RPMI8226 (cell line): ENCODE measurements at places on chromosomes 1 and 21.

GRCh38 chr1:235239851-235240250 is 78.8 kb upstream of the RBM34 start:
- DNase-seq, result no peak

GRCh38 chr1:79550402-79550801 is 543.9 kb upstream of the ADGRL4 start:
- no peak for DNase-seq

GRCh38 chr1:3496916-3497315 is 42.5 kb downstream of the ARHGEF16 start:
- DNase-seq, result no peak

- peak; percentile 80 for DNase-seq
Observed at GRCh38 chr1:66739401-66740157, 12.7 kb upstream of the DYNLT5 start.

DNA sequence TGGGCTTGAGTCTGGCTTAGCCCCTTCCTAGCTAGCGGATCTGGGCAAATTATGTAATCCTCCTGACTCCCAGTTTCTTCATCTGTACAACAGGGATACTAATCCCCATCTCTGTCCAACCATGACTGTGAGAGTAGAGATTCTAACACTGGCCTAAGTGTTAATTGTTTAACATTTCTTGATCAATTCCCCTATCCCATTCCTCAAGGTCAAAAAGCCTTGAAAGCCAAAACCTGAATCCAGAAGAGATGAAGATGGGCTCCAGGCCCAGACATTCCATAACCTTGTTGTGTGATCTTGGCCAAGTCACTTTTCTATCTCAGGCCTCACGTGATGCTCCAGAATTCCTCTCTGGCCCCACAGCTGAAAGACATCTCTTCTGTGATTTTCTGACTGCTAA is 18.8 kb upstream of the PHLDA3 start:
- no peak for DNase-seq

GRCh38 chr1:1114431-1114830 is 1.5 kb downstream of the C1orf159 start:
- no peak for DNase-seq

- no peak for DNase-seq
Observed at GRCh38 chr1:6507037-6507428, 15.6 kb upstream of the PLEKHG5 start.

- no peak for DNase-seq
Observed at GRCh38 chr1:116712510-116712909, 41.7 kb upstream of the CD2 start.

DNA sequence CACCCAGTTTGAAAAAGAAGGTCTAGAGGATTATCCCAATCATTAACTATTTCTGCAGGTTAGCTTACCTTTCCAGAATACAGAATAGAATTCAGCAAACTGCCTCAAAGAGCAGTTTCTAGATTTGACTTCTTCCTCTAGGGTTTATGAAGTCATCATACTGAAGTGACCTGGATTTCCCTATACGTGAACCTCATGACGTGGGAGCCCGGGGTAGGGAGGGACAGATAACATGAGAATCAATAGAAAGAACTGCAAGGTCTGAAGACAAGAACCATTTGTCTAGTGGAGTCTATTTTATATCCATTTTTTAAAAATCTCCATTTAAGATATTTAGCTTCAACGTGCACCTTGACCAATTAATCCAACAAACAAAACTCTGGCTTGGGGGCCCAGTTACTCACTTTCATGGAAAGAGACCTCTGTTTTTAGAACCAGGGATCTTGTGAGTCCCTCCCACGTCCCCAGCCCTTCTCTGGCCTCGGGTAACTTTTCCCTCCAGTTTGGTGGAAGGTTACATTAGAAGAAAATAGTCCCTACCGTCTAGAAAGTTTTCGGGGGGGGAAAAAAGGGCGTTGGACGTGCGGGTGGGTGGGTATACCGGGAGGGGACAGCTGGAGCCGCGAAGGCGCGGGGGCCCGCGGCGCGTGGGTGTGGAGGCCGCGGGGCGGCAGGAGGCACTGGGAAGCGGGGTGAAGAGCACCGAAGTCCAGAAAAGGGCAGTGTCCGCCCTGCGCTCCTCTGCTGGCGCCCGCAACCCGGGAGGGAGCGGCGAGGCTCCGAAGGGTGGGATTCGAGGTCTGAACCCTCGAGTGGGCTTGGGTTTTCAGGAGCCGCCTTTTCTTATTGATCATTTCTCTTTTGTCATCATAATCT is 13.8 kb upstream of the POGZ start:
- DNase-seq, result no peak

DNA sequence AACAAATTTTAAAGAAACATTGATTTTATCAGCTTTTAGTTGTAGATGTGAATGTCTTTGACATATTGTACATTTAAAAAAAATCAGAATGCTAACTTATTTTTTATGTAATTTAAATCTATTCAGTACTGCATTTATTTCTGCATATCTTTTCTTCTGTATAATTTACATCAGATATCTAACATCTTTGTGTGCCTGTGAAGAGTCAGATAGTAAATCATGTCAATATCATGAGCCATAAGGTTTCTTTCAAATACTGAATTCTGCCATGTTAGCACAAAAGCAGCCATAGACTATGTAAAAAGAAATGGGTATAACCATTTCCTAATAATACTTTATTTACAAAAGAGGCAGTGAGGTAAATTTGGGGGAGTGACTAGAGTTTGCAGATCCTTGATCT is 1829.2 kb downstream of the NCAM2 start:
- no peak for DNase-seq

DNA sequence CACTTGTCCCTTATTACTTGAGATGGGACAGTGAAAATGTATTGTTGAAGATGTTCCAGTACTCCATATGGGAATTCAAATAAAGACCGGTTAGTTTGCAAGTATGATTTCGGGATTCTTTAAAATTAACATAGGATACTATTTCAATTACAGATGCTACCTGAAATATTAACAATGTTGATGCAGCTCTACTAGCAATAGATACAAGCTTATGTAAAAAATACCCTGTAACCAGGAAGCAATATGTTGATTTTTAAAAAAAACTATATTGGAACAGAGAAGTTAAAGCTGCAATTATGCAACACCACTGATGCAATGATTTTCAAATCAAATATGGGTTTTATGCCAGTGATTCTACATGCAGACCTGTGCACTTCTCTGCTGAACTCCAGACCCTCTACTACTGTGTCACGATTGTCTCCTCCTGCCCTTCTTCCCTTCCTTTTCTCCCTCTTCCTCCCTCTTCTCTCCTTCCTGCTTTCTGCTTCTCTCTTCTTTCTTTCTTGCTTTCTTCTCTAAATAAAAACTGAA is 179.2 kb downstream of the ATP6V1G3 start:
- DNase-seq, result no peak

- DNase-seq, result no peak
Observed at GRCh38 chr1:171590022-171590421, 32.0 kb upstream of the MYOCOS start.

DNA sequence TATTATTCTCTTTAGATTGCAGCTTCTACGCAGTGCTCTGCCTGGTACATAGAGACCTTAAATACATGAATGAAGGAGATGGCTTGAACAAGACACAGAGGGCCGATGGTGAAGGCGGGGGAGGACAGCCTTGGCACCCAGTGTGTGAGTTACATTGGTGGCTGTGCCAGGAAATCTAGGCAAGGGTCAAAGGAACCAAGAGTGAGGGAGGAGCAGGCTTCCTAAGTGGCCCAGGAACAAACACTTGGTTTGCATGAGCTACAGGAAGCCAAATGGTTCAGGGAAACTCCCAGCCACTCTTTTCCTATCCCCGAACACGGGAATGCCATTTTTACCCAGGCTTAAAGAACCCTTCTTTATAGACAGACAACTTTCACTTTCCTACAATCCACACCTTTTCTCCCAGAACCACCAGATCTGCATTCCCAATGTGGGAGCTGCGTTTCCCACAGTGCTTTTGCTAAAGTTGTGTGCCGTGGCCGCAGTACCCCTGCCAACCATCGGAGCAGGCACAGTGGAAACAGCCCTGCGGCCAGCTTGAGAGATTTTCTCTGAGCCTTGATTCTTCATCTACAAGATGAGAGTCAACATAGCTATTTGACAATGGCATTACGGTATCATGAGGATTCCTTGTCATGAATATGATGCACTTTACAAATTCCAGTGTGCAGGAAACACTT is 3.5 kb upstream of the CLEC20A start:
- DNase-seq, result no peak

GRCh38 chr21:44466351-44466954 is 11.1 kb downstream of the LRRC3 start:
- DNase-seq, result no peak

GRCh38 chr1:169326956-169327268 is 40.7 kb downstream of the NME7 start:
- DNase-seq, result no peak

DNA sequence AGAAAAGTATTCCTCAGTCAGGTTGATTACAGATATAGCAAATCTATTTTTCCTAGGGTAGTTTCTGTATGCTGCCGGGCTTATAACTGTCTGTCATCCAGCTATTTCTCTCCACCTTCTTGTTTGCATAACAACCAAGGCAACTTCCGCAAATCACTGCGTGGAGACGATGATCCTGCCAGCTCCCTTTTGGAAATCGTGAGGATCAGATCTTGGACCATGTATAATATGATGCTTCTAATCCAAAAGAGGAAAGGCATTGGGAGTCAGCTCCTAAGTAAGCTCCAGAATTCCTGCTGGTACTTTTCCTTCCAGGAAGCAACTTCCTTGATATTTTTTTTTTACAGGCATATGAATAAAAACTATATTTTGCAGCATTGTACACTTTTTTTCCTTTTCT is 445 bp upstream of the RGS4 start:
- no peak for DNase-seq

DNA sequence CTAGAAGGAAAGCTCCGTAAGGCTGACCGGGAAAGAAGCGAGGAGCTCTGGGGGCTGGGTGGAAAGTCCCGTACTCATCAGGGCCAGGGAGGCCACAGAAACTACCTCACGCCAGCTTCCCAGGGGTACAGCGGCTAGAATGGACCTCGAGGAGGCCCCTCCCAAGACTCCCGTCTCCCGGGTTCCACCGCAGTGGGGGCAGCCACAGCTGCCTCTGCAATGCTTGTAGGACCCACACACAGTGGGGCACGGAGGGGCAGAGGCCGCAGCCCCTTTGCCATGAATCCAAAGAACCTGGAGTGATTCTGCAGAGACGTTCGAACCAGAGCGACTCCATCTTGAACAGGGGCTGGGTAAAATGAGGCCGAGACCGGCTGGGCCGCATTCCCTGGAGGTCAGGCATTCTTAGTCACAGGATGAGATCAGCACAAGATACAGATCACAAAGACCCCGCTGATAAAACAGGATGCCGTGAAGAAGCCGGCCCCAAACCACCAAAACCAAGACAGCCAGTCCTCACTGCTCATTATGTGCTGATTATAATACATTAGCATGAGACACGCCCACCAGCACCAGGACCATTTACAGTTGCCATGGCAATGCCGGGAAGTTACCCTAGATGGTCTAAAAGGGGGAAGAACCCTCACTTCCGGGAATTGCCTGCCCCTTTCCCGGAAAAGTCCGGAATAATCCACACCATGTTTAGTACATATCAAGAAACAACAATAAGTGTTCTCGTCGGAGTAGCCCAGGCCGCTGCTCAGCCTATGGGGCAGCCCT is 1.6 kb upstream of the ANKRD65 start:
- no peak for DNase-seq
